Fibroblast of the aortic adventitia (primary cell): ENCODE measurements at places on chromosomes 1 and 21.

DNA sequence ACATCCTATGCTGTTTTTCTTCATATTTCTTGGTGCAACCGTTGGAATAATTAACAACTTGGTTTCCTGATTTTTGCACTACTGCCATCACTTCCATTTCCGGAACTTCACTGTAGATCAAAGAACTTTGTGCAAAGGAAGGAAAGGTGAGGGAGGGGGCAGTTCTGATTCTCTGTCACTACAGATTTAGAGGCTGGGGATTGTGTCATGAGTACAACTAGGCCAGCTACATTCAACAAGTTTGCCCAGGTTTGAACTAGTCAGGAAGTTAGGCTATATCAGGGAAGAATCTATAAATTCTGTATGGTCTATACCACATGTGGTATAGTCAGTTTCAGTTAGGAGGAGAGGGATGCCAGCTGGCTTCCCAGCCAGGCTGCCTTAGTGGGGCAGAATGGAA is 84.2 kb downstream of the RGL1 start:
- DNase-seq = no peak

- no peak for DNase-seq
Measured at GRCh38 chr1:214146523-214146922, 134.4 kb upstream of the SMYD2 start.

- DNase-seq = no peak
Measured at GRCh38 chr21:34791776-34792503, 123.1 kb downstream of the CLIC6 start.

DNA sequence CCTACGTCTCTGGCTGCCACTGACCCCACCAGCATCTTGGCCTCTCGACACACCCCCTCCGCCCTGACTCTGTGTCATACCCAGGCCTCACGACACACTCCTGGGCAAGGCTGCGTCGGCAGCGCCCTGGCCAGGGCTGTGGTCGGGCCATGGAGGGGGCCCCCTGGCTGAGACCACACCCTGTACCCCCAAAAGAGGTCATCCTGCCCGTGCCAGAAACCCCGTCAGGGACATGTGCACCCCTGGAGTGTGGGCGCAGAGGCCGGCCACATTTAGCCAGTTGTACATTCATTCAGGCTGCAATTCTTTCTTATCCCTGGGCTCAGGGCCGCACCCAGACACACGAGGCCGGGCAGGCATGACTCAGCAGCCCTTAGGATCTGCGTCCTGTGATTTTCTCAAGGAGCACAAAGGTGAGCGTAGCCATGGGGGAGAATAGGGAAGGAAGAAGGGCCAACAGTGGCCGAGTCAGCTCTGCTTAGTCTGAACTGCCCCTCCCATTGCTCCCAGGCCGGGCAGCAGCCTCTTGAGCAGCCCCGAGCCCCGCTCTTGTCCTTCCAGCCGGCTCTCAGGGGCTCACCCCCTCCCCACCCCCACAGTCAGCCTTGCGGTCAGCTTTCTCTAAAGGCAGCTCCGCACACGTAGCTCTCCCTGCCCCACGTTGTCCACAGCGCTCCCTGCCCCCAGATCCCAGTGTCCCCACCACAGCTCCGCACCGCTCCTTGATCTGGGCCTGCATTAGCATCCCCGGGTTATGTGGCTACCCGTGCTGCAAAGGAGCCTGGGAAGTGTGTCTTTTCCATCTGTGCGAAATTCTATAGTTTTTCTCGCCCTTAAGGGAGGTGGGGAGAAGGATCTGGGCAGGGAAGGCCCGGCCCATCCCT is 7.9 kb downstream of the CSTB start:
- peak; percentile 86 for DNase-seq
